ENCODE measurements at places on chromosomes 12 and 14.

- no peak for DNase-seq
Measured at GRCh38 chr12:3600039-3600720, 109.2 kb downstream of the PRMT8 start.

DNA sequence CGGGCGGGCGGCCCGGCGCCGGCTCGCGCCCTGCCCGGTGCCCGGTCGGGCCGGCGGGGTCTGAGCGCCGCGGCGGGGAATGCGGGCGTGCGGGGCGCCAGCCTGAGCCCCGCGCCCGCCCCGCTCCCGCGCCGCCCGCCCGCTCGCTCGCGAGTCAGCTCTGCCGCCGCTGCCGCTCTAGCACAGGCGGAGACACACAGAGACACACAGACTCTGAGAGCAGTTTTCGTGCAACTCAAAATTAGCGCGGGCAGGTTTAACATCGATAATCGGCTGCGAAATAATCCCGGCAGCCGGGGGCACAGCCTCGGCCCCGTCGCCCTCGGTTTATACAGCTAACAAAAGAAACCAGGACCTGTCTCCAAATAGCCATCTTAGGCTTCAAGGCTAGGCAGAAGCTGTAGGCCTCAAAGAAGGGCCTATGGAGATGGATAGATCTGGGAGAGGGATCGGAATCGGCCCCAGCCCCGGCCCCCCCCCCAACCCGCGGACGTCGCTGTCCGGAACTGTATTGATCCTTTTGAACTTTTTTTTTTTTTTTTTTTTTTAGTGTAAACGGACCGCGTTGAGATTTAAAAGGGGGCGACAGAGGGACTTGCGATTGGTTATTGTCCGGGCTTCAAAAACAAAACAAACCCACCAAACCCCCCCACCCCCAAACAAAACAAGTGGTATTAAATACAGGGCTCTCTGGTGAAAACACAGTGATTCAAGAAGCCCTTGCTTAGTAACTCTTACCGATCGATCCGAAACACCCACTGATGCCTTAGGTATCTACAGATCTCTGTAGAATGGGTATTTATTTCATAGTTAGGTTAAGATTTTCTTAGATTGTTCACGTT lies 1.1 kb downstream of the ARID2 start:
- DNase-seq: peak; percentile 60

- no peak for DNase-seq
Measured at GRCh38 chr12:4794491-4794890, 74.3 kb downstream of the GALNT8 start.

- DNase-seq: no peak
Measured at GRCh38 chr12:48291511-48291910, 59.2 kb downstream of the ZNF641 start.

- no peak for DNase-seq
Measured at GRCh38 chr12:105945880-105946279, 192.9 kb downstream of the NUAK1 start.

GRCh38 chr12:104026841-104027599 lies 23.0 kb downstream of the GLT8D2 start:
- no peak for DNase-seq

All from HepG2 (cell line).